ENCODE measurements at places on chromosomes 16 and 17.

- DNase-seq: no peak
These were observed 186.7 kb downstream of the RPTOR start for GRCh38 chr17:80731323-80731722.

DNA sequence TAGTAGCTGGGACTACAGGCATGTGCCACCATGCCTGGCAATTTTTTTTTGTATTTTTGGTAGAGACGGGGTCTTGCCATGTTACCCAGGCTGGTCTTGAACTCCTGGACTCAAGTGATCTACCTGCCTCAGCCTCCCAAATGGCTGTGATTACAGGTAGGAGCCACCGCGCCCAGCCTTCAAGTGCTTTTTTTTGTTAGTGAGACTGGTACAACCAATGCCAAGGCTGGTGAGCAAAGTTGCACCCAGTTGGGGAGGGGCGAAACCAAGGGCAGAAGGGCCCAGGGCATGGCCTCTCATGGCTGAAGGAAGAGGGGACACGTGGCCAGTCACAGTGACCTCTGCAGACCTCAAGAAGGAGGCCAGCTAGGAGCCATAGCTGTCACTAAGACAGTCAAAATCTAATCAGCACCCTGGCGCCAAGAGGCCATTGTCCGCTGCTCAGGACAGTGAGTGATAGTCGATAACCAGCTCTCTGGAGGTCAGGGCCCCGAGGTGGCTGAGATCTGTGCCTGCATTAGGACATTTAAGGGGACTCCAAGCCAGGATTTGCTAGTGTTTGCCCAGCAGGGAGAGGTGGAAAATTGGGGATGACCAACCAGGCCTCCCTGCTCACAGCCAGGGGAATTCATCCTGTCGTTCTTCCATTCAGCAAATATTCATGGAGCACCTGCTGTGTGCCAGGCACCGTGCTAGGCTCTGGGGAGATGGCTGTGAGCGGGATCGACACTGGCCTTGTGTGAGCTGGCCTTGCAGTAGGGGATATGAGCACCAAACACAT lies 10.2 kb downstream of the IL4R start:
- DNase-seq: no peak

GRCh38 chr17:77935121-77935571 lies 23.4 kb upstream of the TNRC6C start:
- no peak for DNase-seq

DNA sequence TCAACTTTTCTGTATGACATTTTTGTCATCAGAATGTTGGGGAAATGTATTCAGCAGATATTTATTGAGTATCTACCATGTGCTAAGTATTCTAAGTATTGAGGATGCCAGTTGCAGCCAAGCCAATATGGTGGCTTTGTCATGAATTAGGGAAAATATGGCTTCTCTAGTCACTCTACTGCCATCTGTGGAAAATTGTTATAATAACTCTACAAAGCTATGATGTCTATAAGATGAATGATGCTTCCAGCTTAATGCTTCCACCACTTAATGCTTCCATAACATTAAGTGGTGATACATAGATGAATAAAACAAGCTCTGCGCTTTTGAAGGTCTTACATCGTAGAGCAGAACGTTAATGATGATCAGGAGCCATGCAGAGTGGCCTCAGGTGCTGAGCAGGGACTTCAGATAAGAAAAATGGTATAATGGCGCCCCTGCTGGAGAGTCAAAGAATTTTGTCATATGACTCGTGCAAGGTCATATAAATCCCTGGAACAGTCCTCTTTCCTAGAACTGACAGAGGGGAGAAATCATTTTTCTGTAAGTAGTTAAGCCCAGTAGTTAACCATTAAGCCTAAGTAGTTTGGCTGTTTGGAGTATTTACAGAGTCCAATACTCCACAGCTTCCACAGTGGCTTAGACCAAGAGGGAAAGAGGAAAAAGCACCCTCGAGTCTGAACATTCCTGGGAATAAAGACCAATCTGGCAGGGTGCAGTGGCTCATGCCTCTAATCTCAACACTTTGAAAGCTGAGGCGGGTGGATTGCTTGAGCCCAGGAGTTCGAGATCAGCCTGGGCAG lies 2.7 kb upstream of the TMIGD1 start:
- DNase-seq: peak; percentile 68

GRCh38 chr16:22623351-22623781 lies 112.7 kb downstream of the NPIPB5 start:
- DNase-seq: no peak

DNA sequence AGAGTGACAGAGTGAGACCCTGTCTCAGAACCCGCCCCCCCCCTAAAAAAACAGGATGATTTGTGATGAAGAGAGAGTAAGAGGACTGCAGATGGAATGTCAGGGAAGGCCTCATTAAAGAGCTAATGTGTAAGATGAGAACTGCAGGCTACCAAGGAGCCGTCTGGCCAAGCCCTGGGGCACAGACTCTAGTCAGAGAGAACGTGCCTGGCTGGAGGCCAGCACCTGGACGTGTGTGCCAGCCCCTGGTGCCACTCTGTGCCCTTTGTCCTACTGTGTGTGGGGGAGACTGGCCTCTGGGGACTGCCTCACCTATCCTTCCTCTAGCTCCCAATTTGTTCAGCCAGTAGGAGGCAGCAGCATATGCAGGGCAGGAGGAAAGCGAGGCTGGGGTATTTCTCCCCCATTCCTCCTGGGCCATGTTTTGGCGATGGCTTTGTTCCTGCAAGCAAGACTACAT lies 37.1 kb downstream of the KNOP1 start:
- no peak for DNase-seq

DNA sequence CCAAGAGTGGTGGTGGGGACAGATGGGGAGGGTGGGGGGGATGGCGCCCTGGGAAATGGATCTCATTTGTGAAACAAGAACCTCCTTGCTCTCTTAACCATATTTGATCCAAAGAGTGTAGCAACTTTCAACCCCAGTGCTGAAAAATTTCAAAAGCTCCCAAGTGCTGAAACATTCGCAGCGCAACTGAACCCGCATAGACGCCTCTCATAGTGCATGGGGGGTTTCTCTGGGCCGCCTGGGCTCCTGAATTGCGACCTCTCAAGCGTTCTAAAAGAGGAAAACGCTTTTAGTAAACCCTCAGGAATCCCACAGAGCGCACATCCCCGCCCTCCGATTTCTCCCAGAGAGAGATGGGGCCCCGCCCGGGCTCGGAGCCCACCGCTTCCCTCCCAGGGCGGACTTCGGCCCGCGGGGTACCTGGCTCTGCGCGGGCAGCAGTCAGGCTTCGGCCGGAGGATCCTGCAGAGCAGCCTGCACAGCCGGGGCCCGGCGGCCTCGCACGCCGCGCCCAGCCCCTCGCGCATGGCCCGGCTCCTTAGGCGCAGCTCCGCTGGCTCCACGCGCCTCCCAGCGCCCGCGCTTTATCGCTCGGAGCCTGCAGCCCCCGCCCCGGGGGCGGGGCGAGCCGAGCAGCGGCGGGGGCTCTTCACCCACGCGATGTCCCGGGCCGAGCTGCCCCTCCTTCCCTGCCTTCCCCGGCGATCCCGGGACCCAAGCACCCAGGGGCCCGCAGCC lies 7.0 kb downstream of the NOS2 start:
- DNase-seq: no peak

DNA sequence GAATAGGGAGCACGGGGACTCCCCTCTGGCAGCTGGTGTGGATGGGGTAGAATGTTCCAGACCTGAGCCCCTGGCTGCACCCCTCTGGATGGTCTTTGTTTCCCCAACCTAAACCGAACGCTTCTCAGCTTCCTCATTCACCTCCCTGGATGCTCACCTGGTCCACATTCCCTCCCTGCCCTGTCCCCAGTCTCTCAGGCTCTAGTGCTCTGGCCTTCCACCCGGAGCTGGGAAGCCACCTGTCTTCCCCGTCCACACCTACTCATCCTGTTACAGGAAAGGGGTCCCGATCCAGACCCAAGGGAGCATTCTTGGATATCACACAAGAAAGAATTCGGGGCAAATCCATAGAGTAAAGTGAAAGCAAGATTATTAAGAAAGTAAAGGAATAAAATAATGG lies 73.5 kb downstream of the CYLD start:
- no peak for DNase-seq

GRCh38 chr16:73058221-73058615 lies 10.3 kb upstream of the ZFHX3 start:
- peak; percentile 31 for DNase-seq

- DNase-seq: no peak
These were observed 33.9 kb upstream of the ICAM2 start for GRCh38 chr17:64054304-64054703.

GRCh38 chr17:75636381-75637142 lies 3.3 kb downstream of the SMIM5 start:
- DNase-seq: no peak

GRCh38 chr17:10226930-10227695 lies 28.7 kb upstream of the GAS7 start:
- peak; percentile 48 for DNase-seq

DNA sequence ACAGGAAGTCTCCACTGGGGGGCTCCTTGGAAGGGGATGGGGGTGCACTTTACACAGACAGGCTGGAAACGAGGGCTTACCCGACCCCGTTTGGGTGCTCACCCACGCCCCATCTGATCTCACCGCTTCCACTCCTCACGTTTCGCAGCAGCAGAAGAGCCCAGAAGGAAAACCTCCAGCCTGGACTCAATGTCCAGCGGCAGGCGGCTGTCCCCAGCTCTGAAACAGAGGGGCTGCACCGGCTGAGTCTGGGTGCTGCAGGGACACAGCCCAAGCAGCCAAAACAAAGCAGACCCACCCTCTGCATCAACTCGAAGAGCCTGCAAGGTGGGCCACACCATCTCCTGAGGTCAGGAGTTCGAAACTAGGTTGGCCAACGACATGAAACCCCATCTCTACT lies 3.9 kb downstream of the MEAK7 start:
- DNase-seq: no peak

DNA sequence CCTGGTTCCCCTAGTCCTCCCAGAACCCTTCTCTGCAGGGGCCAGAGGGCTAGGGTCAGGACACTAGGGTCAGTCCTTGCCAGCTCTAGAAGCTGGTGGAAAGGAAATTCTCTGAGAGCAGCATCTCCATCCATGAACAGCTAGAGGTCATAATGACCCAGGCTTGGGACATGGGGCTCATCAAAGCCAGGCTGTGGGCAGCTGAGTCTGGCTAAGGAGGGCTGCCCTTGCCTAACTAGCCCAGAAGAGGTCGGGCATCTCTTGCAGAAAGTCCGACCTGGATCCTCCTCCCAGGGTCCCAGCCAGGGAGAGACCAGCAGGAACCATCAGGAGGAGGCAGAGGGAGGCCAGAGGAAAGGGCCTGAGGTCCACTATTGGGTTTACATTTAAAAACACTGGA lies 4.3 kb downstream of the MPO start:
- no peak for DNase-seq

DNA sequence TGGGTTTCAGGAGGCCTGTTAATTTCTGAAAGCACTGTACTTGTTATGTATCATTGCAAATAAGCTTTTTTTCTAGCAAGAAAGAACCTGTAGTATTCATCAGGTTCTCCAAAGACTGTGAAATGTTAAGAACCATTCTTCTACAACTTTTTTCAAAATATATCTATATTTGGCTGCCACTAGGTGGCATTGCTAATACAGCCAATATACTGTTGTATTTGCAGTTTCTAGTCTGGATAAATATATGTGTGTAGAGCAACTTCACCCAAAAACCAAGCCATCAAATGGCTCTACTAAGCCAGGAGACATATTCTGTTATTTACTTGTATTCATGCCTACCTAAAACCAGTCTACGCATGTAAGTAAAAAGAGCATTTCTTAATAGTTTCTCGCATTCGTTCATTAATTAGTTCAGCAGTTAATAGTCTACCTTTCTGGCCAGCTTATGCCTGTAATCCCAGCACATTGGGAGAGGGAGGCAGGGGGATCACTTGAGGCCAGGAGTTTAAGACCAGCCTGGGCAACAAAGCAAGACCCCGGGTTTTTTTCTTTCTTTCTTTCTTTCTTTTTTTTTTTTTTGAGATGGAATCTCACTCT lies 39.5 kb downstream of the VMP1 start:
- DNase-seq: no peak

DNA sequence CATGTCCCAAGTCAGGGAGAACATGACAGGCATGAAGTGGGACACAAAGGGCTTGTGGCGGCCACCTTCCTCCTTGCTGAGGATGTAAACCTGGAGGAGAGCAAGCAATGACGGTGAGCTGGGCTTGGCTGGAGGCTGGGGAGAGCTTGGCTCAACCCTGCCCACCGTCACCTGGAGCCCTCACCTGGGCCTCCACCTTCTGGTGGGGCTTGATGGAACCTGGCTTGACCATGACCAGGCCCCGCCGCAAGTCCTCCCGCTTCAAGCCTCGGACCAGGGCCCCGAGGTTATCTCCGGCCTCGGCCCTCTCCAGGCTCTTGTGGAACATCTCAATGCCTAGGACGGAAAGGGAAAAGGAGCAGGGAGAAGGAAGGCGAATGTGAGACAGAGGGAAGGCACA lies 2.4 kb downstream of the TUFM start:
- no peak for DNase-seq

DNA sequence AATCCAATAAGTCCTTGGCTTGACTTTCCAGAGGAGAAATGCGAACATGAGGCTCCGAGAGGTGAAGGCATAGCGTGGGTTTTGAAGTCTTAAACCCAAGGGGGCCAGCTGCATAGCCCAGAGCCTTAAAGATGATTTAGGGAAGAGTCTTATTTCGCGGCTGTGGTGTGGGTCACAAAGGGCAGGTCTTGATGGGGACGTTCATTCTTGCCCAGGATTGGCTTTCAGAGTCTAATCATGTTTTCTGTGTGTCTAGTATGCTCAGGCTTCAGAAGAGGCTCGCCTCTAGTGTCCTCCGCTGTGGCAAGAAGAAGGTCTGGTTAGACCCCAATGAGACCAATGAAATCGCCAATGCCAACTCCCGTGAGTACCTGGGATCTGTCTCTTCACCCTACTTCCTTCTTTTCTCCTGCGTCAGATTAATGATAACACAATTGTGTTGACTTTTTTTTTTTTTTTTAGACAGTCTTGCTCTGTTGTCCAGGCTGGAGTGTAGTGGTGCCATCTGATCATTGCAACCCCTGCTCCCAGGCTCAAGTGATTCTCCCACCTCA lies 951 bp downstream of the RPL19 start:
- peak; percentile 23 for DNase-seq

All from activated CD4-positive, alpha-beta memory T cell treated with anti-CD3 and anti-CD28 coated beads for 36 hours (primary cell).